ENCODE measurements at places on chromosomes 5 and 9.

DNA sequence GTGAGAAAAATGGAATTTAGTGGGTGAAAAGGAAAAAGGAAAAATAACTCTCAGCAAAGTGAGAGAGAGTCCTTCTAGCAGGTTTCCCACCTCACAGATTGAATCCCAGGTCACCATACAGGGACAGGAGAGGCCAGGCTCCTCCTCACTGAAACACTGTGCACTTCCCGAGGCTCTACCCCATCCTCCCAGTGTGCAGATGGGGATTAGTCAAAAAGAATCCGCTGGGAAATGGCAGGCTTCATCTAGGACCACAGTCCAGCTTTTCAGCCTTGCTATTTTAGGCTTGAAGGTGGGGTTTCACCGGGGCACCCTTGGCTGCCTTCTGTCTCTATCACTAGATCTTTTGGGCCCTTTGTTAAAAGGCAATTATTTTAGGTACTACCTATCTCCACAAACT lies 47.8 kb downstream of the YIPF5 start:
- DNase-seq, result no peak

- no peak for DNase-seq
Observed at GRCh38 chr5:115414406-115415142, 118.1 kb upstream of the CCDC112 start.

GRCh38 chr5:52727020-52727419 lies 60.7 kb upstream of the ITGA1 start:
- DNase-seq, result no peak

DNA sequence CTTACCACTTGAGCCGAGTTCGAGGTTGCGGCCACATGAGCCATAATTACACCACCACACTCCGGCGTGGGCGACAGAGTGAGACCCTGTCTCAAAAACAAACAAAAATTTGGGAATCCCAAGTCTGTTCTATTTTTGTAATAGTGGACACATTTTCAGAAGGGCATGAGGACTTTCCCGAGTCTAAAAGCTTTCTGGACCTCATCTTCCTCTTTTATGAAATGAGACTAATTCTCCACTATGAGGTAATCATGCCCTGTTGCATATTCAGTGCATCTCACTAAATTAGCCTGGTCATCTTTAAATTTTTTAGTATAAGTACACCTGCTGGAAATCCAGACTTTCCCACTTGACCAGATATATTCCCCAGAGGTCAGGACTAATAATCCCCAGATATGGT lies 55.7 kb downstream of the GGTA1 start:
- DNase-seq, result no peak

DNA sequence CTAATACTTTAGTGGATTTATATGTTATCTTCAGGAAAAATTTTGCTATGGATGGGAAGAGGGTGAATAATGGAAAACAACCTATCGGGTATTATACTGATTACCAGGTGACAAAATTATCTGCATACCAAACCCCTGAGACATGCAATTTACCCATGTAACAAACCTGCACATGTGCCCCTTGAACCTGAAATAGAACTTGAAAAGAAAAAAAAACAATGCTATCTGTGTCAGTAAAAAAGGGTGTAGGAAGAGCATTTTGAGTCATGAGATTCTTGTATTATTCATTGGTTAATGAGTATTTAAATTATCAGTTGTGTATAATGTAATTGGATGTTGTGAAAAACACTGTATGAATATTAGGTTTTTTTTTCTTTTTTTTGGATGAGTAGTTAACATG lies 75.4 kb downstream of the PRR16 start:
- DNase-seq, result no peak

- DNase-seq, result no peak
Observed at GRCh38 chr9:68970151-68970550, 43.8 kb downstream of the PRKACG start.

- no peak for DNase-seq
Observed at GRCh38 chr5:67969631-67970030, 245.9 kb upstream of the PIK3R1 start.

DNA sequence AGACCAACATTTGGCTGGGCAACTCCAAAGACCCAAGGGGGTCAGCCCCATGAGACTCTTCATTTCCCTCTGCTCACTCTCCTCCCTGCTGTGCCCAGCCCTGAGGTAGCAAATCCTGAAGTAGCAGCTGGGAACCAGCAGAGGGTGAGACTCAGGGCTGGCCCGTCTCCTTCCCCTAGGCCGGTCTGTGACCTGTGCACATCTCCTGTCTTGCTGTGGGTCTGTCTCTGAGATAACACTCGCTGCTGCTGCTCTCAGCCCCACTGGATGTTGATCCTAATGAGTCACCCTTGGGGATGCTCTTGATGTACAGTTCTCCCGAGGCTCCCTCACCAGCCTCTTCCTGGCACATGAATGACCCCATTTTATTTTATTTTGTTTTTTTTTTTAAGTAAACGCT lies 7.3 kb upstream of the OR2V1 start:
- DNase-seq, result no peak

DNA sequence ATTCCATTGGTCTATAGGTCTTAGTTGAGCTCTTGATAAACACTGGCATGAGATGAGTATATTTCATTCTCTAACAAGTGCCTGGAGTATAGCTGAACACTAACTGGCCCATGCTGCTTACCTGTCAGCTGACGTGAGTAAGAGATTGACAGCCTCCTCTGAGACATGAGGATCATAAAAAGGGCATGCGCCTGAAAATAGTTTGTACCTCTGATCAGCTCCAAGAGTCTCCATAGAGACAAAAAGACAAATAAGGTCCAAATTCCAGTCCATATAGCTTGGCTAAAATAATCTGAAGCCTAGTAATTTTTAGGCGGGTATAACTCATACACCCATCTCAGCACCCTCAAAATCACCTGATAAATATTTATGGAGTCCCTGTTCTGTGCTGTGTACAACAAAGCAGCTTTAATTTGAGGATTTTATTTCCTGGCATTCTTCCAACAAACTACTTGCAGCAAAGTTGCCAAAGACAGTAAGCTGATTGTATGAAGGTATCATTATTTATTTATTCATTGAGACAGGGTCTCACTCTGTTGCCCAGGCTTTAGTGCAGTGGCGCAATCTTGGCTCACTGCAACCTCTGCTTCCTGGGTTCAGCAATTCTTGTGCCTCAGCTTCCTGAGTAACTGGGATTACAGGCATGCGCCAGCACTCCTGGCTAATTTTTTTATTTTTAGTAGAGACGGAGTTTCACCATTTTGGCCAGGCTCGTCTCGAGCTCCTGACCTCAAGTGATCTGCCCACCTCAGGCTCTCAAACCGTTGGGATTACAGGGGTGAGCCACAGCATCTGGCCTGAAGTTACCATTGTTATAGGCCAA lies 16.2 kb upstream of the FSD1L start:
- no peak for DNase-seq

DNA sequence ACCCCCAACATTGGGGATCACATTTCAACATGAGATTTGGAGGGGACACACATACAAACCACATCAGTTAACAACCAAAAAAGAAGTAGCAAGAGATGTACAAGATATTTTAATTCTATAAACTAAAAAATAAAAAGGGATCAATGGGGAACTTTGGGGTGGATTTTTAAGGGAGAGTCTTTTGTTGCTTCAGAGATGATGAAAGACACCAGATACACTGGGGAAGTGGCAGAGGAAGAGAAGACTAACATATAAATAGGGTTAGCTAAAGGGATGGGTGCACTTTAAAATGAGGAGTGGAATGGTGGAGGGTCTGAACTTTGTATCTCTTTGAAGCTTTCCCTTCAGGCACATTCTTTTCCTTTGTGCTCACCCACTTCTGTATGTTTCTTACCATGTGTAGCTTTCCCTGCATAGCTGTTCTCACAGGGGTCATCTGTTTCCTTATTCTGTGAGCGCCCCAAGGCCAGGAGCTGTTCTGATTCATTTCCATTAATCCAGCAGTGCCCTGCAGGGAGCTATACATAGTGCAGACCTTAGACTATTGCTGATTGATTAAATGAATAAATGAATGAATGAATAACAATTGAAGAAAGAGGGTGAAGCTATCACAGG lies 531.6 kb upstream of the KLF4 start:
- DNase-seq, result no peak

DNA sequence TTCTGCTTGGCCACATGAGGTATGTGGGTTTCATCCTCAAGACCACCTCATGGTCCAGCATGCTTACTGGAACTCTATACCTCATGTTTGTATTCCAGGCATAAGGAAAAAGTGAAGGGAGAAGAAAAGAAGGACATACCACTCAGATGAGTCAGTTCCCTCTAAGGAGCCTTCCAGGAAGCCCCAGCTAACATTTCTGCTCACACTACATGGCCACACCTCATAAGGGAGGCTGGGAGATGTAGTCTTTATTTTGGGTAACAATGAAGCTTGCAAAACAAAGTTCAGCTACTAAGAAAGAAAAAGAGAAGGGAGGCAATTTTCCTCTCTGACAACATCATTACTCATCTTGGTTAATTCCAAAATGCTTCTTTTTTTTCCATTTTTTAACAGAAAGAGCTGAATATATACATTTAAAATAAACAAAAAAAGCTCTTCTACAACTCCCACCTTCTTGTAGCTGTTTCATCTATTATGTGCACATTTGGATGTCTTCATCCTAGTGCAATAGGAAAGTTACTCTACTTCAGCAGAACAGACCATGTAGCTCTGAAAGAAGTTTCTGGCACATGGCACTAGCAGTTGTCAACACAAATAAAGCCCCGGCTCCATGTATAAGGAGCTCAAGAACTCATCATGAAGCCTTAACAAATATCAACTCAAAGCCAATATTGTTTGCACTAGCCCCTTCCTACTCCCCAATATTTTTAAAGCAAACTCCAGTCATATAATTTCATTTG lies 123.6 kb upstream of the CCDC112 start:
- no peak for DNase-seq

GRCh38 chr9:113399646-113400200 lies 1.4 kb downstream of the ALAD start:
- no peak for DNase-seq

- DNase-seq, result no peak
Observed at GRCh38 chr9:132001567-132001966, 78.1 kb downstream of the MED27 start.

GRCh38 chr5:12570688-12571087 lies 666.4 kb upstream of the CTNND2 start:
- DNase-seq, result no peak

DNA sequence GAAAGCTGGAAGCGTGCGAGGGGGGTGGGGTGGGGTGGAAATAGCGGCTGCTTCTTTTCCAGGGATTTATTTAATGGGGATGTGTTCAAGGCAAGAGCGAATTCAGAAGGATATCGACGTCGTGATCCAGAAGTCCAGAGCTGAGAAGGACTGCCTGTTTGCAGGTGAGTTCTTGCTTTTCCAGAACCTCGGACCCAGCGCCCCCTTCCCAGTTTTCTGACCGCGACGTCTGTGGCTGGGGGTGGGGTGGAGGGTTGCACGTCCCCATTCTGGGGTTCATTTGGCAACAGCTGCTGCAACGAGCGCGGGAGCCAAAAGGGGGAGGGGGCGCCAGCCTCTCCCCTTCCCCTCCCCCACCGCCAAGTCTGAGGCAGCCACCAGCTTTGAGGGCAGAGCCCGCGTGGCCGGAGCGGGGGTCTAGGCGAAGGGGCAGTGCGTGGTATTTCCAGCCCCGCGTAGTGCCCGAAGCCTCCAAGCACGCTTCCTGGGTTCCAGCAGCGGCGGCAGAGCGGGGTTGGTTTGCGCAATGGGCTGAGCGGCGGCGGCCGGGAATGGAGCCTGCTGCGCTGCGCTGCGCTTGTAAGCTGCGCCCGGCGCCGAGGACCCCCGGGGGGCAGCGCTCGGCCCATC lies 701 bp downstream of the PARP8 start:
- peak; percentile 3 for DNase-seq

DNA sequence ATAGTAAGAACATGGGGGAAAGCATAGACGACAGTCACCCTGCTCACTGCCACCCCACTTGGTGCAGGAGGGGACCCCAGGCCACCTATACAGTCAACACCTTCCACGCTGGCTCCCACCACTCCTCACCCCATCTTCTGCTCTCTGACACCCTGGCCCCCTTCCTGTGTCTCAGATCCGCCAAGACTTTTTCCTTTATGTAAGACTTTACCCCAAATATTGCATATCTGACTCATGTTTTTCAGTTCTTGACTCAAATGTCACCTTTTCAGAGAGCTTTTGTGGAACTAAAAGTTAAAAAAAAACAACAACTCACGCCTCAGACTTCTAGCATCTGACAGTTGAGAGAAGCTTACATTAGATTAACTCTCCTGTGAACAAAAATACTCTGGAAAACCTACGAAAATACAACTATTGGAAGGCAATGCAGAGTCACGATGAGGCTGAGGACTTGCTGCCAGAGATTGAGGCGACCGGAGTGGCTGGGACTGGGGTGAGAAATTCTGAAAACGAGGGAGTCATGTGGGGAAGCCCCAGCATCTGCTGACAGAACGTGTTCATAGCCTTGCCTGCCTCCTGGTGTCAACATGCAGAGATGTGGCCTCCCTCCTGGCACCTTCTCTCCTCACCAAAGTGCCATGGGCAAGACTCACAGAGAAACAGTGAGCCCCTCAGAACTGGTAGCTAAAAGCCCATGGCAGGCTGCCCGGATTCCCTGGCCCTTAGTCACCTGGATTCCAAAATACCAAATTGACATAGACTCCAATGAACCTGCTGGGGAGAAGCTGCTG lies 22.4 kb upstream of the FCN2 start:
- DNase-seq, result no peak

DNA sequence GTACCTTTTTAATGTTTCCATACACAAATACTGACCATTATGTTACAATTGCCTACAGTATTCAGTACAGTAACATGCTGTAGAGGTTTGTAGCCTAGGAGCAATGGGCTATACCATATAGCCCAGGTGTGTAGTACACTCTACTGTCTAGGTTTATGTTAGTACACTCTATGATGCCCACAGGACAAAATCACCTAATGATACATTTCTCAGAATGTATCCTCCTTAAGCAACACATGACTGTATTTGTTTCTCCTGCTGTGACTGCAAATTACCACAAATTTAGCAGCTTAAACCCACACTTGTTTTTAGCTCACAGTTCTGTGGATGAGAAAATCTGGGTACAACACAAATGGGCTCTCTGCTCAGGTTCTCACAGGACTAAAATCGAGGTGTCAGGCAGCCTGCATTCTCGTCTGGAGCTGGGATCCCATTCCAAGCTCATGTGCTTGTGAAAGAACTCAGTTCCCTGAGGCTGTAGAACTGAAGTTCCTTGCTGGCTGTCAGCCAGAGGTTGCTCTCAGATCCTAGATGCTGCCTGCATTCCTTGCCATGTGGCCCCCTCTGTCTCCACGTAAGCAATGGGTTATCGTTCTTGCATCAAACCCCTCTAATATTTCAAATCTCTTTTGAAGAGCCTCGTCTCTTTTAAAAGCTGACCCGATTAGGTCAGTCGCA lies 38.6 kb upstream of the PIK3R1 start:
- no peak for DNase-seq
